Activated T-cell treated with anti-CD3 and anti-CD28 coated beads for 48 hours (primary cell): ENCODE measurements at places on chromosomes 4 and X.

GRCh38 chr4:72767618-72768302 is 198.7 kb upstream of the ADAMTS3 start:
- DNase-seq = no peak

GRCh38 chrX:78331708-78332107 is 4.3 kb upstream of the CYSLTR1 start:
- no peak for DNase-seq

- DNase-seq = no peak
These were observed 10.6 kb downstream of the AREG start for GRCh38 chr4:74455361-74456055.

DNA sequence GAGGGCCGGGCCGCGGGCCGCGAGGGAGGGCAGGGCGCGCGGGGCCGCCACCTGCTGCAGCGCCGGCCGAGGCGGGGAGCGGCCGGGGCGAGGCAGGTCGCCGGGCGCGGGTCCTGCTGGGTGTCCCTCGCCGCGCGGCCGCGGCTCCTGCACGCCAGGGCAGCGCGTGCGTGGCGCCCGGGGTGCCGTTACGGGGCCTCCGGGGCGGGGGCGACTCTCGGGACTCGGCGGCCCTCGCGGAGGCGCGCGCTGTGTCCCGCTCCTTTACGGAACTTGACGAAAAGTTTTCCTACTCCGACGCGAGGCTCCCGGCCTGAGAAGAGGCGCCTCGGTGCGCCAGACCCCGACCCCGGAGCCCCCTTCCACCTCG is 329 bp downstream of the TBC1D14 start:
- peak; percentile 36 for DNase-seq

DNA sequence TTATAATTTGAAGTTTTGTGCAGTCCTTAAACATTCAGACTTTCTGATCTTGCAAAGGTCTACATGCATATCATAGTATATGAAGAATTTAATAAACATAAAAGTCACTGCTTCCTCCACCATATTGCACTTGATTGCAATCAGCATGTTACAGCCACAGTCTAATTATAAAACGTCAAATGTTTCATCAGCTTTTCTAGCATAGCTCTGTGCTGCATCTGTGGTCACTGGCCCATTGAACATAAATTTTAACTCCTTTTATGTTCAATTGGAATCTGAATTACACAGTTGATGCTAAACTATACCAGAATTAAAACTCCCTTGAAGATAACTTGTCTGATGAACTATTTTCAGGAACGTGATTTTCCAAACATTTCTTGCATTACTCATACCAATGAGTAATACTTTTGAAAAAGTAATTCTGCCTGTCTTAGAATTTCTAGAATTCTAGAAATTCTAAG is 329.1 kb downstream of the GALNTL6 start:
- no peak for DNase-seq

DNA sequence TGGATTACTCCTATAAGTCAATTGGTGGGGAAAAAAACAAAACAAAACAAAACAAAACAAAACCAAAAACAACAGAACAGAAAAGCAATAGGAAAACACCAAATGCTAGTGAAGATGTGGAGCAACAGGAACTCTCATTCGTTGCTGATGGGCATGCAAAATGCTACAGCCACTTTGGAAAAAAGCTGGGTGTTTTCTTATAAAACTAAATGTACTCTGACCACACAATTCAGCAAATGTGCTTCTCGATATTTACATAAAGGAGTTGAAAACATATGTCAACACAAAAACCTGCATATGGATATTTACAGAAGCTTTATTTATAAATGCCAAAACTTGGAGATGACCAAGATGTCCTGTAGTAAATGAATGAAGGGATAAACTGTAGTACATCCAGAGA is 703.6 kb upstream of the FAM241A start:
- DNase-seq = no peak

- DNase-seq = no peak
These were observed 2.2 kb downstream of the WFS1 start for GRCh38 chr4:6271701-6272465.

DNA sequence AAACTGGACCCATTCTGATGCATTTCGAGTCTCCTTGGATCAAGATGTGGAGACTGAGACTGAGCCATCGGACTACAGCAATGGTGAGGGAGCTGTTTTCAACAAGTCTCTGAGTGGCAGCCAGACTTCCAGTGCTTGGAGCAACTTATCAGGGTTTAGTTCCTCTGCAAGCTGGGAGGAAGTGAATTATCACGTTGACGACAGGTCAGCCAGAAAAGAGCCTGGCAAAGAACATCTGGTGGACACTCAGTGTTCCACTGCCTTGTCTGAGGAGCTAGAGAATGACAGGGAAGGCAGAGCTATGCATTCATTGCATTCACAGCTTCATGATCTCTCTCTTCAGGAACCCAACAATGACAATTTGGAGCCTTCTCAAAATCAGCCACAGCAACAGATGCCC is 84.8 kb downstream of the NEUROG2 start:
- DNase-seq = no peak

GRCh38 chrX:128927363-128927762 is 595.9 kb downstream of the SMARCA1 start:
- DNase-seq = no peak

DNA sequence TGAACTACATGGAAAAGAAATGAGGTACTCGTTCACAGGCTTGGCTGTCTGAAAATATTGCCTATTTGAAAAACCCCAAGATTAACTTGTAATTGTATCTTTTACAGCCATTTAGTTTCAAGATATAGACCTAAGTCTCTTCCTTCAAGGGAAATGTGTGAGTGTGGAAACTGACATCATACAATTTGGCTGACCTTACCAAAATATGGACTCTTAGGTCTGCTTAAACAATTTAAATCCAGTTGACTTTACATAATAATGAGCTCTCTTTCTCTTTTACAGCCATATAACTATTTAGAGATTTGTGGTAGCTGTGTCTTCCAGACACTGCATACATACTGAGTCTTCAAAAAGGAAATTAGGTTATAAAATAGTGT is 186.9 kb downstream of the NR3C2 start:
- no peak for DNase-seq

- DNase-seq = no peak
These were observed 19.5 kb downstream of the SMPX start for GRCh38 chrX:21738210-21738949.

GRCh38 chrX:133005042-133005441 is 46.6 kb upstream of the HS6ST2 start:
- DNase-seq = no peak

- no peak for DNase-seq
These were observed 75.8 kb upstream of the ATP6AP2 start for GRCh38 chrX:40504801-40505605.

GRCh38 chrX:103248553-103248952 is 6.4 kb downstream of the TCEAL8 start:
- no peak for DNase-seq

DNA sequence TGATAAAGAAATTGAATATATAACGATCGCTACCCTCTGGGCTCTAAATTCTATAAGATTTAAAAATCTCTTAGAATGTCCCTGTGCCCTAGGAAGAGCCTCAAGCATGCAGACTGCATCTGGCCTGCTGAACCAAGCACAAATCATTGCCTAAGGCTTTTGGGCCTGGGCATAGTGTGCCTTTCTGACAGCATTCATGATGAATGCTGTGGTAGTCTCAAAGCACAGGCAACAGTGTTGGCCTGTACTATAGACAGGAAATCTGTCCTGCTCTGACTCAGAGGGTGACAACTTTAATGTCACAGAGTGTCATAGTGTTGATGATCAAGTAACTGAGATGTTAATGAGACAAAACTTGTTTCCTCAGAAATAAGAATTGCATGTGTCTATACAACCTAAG is 717.3 kb downstream of the STIM2 start:
- no peak for DNase-seq

GRCh38 chr4:146639506-146639932 is 826 bp downstream of the POU4F2 start:
- DNase-seq = no peak

GRCh38 chrX:132594129-132594528 is 105.3 kb upstream of the MBNL3 start:
- no peak for DNase-seq

DNA sequence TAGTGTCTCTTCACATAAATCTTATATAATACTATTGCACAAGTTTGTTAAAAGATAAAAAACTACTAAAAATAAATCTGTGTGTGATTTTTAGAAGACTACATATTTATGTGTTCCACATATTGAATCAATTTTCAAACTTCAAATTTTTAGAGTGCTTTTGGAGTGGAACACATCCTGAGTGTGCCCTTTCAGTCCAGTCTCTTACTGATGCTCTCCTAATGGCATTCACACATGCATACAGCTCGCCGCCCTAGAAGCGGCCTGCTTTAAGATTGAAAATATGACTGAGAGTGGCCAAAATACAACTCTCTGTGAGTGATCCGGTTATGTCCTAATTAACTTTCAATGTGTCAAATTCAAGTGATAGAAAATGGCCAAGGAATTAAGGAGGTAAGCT is 628.8 kb downstream of the ANKRD50 start:
- no peak for DNase-seq

- DNase-seq = no peak
These were observed 377.7 kb downstream of the PACRGL start for GRCh38 chr4:21077967-21078366.

DNA sequence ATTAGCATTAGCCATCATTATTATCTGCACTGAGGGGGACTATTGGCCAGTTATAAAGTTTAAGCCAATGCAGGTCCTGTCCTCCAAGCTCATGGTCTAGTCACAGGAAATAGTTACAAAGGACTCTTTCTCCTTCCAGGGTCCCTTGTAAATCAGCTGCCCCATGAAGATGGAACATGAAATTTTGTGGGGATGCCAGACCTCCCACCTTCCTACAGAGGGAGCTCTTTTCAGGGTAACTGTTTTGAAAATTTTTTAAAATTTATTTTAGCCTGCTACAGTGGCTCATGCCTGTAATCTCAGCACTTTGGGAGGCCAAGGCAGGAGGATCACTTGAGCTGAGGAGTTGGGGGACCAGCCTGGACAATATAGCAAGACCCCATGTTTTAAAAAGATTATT is 124.4 kb upstream of the SLC34A2 start:
- no peak for DNase-seq

DNA sequence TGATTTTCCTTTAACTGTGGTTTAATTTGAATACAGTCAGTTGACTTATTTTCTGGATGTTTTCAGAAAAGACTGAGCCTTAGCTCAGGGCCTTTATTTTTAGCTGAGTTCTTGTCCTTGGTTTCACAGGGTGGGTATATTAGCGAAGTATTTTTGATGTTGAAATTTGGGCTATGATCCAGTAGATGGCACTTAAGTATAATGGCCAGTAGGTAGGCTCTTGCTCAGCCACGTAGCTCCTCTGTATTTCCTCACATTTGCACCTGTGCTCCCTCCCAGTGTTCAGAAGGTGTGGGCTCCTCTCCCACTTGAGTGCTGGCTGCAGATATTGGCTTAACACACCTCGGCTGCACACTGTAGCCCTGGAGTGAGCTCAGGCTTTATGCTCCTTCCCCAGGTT is 549.9 kb upstream of the AMOT start:
- no peak for DNase-seq
